ENCODE measurements at places on chromosomes 5 and 9. TPM values are rescaled to one million over a fixed set of nuclear protein-coding genes. Genes with fewer than 3 reads are reported as not detected.

PIP5K1B gene
- under 0.01 TPM for total RNA-seq

ANKDD1B gene
- total RNA-seq, result 0.51 TPM

GFRA3 gene
- not detected for total RNA-seq

TAF11L14 gene
- not detected for total RNA-seq

TPD52L3 gene
- total RNA-seq, result not detected

CCNI2 gene
- total RNA-seq, result under 0.01 TPM

EGFLAM gene
- 0.13 TPM for total RNA-seq

MPDZ gene
- 65.6 TPM for total RNA-seq

ARL14EPL gene
- total RNA-seq, result under 0.01 TPM

SLC1A3 gene
- total RNA-seq, result not detected

HOMER1 gene
- total RNA-seq, result 6.3 TPM

SLC45A2 gene
- under 0.01 TPM for total RNA-seq

NDUFAF2 gene
- 16.6 TPM for total RNA-seq

PARP8 gene
- 0.39 TPM for total RNA-seq

PKD2L2 gene
- total RNA-seq, result not detected

STOML2 gene
- total RNA-seq, result 199 TPM

LAMC3 gene
- 5.1 TPM for total RNA-seq

HEXB gene
- total RNA-seq, result 94.5 TPM

EGR1 gene
- total RNA-seq, result 0.90 TPM

ANKRD55 gene
- 3.7 TPM for total RNA-seq

KCNMB1 gene
- not detected for total RNA-seq

BTNL3 gene
- not detected for total RNA-seq

PCDHGB3 gene
- 3.8 TPM for total RNA-seq

ADGRD2 gene
- not detected for total RNA-seq

PCDHGB7 gene
- total RNA-seq, result 8.2 TPM

EQTN gene
- not detected for total RNA-seq

GPX3 gene
- total RNA-seq, result 8.6 TPM

All from dermis microvascular lymphatic vessel endothelial cell (primary cell).